Stimulated activated CD4-positive, alpha-beta T cell treated with anti-CD3 and anti-CD28 coated beads, TNF-alpha, amount 100 ng/mL, for 24 hours (primary cell): ENCODE measurements at places on chromosomes 2 and 18.

DNA sequence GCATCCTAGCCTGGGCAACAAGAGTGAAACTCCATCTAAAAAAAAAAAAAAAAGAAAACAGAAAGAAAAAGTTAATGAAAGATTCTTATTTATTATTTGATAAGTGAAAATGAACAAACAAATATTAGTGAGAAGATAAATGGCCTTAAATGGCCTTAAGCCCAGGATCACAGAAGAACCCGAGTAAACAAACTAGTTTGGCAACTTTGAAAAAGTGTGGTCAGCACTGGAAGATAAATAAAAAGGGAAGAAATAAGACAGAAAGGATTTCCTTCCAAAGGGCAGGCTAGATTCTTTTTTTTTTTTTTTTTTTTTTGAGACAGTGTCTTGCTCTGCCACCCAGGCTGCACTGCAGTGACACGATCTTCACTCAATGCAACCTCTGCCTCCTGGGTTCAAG is 692.4 kb downstream of the CPS1 start:
- no peak for DNase-seq

DNA sequence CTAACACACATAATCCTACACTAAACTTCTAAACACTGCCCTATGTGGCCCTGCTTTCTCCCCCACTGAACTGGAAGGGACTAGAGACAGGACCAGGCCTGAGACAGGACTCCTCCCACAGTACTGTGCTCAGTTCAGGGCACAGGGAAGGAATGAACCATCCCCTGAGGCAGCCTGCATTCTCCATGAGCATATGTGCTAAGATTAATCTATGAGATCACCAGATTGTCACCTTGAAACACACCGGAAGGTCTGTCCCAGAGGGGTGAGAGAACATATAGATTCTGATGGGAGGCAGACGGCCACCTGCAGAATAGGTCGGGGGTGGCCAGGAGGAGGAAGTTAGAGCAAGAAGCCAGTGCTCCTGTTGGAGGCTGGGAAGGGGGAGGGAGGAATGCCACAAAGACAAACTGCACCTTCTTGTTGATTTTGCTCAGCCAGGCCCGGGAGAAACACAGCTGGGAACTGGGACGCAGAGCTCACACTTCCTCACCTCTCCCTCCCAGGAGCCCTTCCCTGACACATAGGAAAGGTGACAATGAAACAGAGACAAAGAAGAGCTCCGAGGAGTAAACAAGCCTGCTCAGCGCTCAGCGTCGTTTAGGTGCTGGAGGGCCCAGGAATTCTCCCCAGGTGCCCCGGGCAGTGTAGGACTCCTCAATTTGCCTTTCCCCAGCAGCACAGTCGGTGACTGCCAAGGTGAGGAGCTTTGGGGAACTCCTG is 52.1 kb downstream of the ZBTB7C start:
- no peak for DNase-seq

DNA sequence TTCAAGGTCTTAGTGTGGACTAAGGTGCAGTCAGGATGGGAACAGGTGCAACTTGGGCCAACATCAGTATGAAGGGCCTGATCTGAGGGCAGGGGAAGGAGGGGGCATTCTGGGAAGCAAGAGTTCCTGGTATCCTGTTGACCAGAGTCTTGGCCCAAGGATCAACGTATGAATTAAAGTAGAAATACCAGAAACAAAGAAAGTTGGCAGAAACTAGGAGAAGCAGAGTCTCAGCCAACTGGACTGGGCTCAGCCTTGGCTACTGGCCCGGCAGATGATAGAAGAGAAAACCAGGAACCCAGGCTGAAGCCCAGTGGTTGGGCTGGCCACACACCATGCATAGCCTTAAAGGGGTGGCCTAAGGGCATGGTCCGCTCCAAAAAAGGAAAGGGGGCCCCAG is 2.3 kb downstream of the CETN1 start:
- DNase-seq = no peak

GRCh38 chr2:119711352-119711751 is 32.4 kb downstream of the TMEM177 start:
- no peak for DNase-seq
